Jurkat, Clone E6-1 (cell line): ENCODE measurements at places on chromosomes 6 and 20.
A peak's percentile ranks its signal among the peaks of the same experiment; 100 is the strongest.

- no peak for DNase-seq
These were observed 42.2 kb downstream of the CDH26 start for GRCh38 chr20:60000271-60001042.

DNA sequence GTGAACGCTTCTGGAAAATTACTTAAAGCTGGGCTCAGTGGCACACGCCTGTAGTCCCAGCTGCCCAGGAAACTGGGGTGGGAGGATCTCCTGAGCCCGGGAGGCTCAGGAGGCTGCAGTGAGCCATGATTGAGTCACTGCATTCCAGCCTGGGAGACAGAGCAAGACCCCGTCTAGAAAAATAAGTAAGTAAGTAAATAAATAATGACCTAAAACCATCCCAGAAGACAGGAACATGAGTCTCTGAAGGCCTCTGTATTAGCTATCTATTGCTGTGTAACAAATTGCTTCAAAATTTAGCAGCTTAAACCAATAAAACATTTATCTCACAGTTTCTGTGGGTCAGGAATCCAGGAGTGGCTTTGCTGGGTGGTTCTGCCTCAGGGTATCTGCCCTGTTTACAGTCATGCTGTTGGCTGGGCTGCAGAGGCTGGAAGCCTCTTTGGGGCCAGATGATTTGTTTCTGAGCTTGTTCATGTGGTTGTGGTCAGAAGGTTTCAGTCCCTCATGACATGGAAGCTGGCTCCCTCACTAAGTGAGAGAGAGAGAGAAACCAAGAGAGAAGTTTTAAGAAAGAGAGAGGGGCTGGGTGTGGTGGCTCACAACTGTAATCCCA, 48.4 kb upstream of the NCOA3 start:
- DNase-seq: no peak

DNA sequence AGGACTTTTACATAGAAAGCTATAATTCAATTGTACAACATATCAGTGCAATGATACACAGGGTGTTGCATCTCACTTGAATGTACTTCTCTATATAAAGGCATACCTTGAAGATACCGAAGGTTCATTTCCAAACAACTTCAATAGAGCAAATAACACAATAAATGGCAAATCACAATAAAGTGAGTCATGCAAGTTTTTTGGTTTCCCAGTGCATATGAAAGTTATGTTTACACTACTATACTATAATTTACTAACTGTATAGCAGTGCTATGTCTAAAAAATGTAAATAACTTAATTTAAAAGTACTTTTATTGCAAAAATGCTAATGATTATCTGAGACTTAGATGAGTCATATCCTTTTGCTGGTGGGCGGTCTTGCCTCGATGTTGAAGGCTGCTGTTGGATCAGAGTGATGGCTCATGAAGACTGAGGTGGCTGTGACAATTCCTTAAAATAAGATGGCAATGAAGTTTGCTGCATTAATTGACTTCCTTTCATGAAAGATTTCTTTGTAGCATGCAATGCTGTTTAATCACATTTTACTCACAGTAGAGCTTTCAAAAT, 188.8 kb downstream of the TASP1 start:
- DNase-seq: no peak

GRCh38 chr20:63102721-63103375, 96.1 kb upstream of the BHLHE23 start:
- DNase-seq: peak; percentile 81
